ENCODE measurements at places on chromosomes 7 and 10.

DNA sequence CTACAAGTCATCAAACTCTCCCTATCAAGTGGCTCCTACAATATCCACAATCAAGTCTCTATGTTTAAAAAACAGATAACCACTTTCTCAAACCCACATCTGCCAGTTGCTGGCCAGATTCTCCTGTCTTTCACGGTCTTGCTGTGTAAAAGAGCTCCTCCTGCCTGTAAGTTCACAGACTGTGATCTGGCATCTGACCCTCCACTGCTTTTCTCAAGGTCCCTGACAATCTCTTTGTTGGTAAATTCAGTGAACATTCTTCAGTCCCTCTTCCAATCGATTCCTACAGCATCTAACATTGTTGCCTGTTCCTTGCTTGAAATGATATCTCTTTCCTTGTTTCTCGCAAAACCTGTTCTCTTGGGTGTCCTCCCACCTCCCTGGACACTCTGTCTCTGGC is 18.5 kb upstream of the LMOD2 start:
- peaks cover 2% of the 10 kb centered on the region for H3K4me1 ChIP-seq
- DNase-seq: peak; percentile 89
- H3K27me3 ChIP-seq: no peaks in the 10 kb centered on the region
- H3K36me3 ChIP-seq: no peaks in the 10 kb centered on the region

DNA sequence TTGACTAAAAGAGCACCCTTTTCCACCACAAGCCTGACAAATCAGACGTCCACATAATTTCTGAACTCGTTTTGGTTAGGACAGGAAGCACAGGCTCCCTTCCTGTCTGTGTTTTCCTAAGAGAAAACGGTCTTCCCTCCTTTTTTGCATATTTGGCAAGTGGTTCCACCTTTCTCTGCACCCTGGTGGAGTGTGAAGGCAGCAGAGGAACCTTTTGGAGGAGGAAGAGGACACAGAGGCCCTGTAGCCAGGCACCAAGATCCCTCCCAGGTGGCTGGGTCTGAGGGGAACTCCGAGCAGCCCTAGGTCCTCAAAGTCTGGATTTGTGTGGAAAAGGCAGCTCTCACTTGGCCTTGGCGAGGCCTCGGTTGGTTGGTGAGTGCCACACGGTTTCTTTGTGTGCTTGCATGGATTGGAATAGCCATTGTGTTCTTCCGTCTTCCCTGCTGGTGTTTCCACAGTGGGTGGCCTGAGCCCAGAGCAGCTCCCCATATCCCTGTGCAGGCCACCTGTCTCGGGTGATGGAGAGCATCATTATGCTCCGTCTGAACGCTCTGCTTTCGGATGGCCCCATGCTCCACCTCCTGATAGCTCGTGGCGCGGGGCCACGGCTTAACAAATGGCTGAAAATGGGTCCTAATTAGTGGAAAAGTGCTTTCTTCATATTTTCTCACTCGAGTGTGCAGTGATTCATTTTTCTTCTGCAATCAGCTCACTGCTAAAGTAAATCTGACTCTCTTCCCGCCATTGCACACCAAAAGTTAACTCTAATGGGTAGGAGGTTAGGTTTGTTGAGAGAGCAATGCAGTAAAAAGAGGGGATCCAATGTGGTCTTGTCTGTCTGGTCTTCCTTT is 4.2 kb downstream of the IKZF1 start:
- H3K4me3 ChIP-seq: no peak overlapping the region
- peaks cover 4% of the 10 kb centered on the region for H3K4me1 ChIP-seq

DNA sequence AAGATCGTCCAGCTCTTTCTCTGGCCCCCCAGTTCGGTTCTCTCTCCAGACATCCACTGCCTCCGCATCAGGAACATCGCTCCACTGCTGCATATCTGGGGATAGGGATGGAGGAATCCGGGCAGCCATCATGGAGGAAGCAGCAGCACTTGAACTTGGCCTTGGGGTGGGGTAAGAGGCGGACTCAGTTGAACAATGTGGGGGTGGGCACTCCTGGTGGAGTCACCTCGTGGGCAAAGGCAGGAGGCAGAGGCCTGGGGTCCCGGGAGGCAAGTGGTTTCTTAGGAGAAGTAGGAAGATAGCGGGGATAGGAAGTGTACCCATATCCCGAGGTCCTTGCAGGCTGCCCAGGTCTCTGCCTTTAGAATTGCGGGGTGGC is 98.3 kb downstream of the CHST15 start:
- DNase-seq: no peak
- no peaks in the 10 kb centered on the region for H3K36me3 ChIP-seq
- no peaks in the 10 kb centered on the region for H3K4me1 ChIP-seq
- no peak overlapping the region for H3K4me3 ChIP-seq
- H3K27me3 ChIP-seq: no peaks in the 10 kb centered on the region

DNA sequence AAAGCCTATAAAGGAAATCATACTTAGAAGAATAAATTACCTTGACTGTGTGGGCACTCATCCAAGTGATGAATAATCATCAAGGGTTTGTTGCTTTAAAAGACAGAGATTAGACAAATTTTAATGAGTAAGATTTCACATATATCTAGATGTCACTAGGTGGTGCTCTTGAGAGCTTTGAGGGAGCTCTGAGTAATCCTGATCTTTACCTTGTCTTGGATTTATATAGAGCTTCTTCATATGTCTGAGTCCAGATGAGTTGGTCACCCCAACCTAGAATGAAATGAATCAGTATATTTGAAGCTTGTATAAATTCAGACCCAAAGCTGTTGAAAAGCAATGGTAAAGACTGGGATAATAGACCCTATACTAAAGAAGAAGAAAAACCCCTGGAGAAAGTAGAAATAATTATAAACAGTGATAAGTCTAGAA is 3.7 kb downstream of the AGR2 start:
- no peaks in the 10 kb centered on the region for H3K36me3 ChIP-seq
- no peak overlapping the region for H3K4me3 ChIP-seq
- no peaks in the 10 kb centered on the region for H3K4me1 ChIP-seq
- peak; percentile 45 for DNase-seq
- no peaks in the 10 kb centered on the region for H3K27me3 ChIP-seq

GRCh38 chr7:15998617-15999016 is 312.1 kb upstream of the MEOX2 start:
- no peak overlapping the region for H3K27ac ChIP-seq
- H3K27me3 ChIP-seq: no peaks in the 10 kb centered on the region
- H3K36me3 ChIP-seq: no peaks in the 10 kb centered on the region
- no peaks in the 10 kb centered on the region for H3K4me1 ChIP-seq

GRCh38 chr7:20141666-20142065 is 75.5 kb downstream of the MACC1 start:
- H3K27ac ChIP-seq: no peak overlapping the region
- peak; percentile 65 for DNase-seq
- no peaks in the 10 kb centered on the region for H3K27me3 ChIP-seq
- H3K4me3 ChIP-seq: no peak overlapping the region

DNA sequence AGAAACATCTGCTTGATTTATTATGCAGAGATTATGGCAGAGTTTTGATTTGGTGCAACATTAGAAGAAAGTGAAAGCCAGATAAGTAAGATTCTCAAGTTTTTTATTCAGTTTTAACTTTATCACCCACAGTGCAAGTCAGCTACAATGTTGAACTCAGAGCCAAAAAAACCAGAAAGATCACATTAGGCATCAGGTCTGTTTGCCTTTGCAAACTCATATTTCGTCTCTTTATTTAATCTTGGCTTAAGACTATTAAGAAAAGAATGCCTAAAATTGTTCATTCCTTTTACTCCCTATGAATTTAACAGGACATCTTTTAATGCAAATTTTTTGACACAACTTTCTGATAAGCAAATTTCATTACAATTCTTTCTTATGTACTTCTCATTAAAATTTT is 76.0 kb upstream of the TMEM26 start:
- no peaks in the 10 kb centered on the region for H3K4me1 ChIP-seq
- H3K27me3 ChIP-seq: no peaks in the 10 kb centered on the region
- H3K27ac ChIP-seq: no peak overlapping the region
- no peak overlapping the region for H3K4me3 ChIP-seq
- DNase-seq: no peak

- H3K27me3 ChIP-seq: no peaks in the 10 kb centered on the region
- H3K4me3 ChIP-seq: no peak overlapping the region
- H3K4me1 ChIP-seq: no peaks in the 10 kb centered on the region
- no peak overlapping the region for H3K27ac ChIP-seq
- no peaks in the 10 kb centered on the region for H3K36me3 ChIP-seq
Observed at GRCh38 chr10:122931088-122931906, 20.9 kb downstream of the FAM24A start.

DNA sequence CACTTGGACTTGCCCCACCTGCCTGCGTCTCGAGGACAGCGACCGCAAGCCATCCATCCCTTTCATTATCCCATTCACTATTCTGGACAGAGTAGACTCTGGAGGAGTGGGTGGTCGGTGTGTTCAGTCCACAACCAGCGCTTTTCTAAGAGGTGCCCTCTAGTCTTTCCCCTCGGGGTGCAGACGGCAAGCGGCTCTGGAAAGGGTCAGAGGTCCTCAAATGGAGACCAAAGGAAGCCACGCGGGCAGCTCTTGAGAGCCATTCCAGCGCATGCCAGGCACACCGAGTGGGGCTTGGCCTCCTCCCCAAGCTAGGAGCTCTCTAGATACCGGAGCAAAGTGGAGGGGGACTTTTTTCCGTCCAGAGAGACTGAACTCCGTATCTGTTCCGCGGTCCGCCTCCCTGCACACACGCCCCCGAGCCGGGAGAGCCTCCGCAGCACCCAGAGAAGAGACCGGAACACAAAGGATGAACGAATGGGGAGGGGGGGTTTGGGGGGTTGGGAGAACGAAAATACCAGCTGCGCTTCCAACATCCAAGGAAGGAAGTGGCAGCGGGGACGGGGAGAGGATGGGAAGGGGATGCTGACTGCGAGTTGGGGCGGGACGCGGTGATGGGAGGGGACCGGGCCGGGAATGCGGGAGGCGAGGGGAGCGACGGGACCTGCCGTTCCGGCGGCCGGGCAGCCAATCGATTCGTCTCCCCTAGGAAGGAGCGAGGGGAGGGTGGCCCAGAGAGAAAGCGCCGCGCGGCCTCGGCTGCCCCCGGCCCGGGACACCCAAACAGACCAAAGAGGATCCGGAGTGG is 515 bp downstream of the GSDME start:
- no peak overlapping the region for H3K27ac ChIP-seq
- H3K4me3 ChIP-seq: peak overlapping the region; percentile 56
- no peaks in the 10 kb centered on the region for H3K4me1 ChIP-seq
- peaks cover 15% of the 10 kb centered on the region for H3K27me3 ChIP-seq
- H3K36me3 ChIP-seq: no peaks in the 10 kb centered on the region

GRCh38 chr7:93055543-93056107 is 62.2 kb downstream of the SAMD9 start:
- no peak overlapping the region for H3K4me3 ChIP-seq
- no peaks in the 10 kb centered on the region for H3K4me1 ChIP-seq

DNA sequence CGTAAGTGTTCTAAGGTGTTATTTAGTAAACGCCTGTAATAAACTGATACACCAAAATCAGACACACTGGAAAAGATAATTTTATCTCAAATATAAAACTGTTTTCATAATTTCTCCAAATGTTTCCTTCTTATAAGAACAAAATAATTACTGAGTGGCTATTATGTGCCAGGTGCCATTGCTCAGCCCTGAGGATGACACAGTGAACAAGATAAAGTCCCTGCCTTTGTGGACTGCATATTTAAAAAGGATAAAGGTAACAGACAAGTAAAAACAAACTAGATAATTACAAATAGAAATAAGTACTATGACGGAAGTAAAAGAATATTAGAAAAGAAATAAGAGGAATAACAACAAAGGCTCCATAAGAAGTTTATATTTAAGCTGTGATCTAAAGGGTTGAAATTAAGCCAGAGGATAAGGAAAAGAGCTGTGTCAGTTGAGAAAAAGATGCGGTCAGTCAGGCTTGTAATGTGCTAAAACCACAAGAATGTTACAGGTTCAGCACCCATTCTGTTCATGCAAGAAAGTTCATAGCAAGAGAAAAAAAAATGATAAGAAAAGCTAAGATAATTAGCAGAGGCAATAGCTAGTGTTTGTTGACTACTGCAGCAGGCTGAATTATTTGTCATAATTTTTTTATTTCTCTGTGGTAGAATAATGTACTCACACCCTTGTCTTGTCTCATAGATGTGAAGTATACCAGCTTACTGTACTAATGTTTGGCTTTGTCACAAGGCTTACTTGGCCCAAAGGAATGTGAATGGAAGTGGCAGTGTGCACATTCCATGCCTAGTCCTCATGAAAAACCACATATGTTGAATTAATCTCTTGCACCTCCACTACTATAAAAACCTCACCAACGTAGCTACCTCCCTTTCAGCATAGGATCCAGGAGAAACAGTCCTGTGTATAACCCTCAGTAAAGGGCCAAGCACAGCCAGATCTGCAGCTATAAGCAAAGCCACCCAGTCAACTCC is 75.1 kb downstream of the CRPPA start:
- DNase-seq: peak; percentile 38
- no peaks in the 10 kb centered on the region for H3K36me3 ChIP-seq
- H3K4me3 ChIP-seq: no peak overlapping the region
- no peak overlapping the region for H3K27ac ChIP-seq
- H3K4me1 ChIP-seq: no peaks in the 10 kb centered on the region

GRCh38 chr10:15223174-15223573 is 54.7 kb upstream of the NMT2 start:
- H3K27ac ChIP-seq: no peak overlapping the region
- no peaks in the 10 kb centered on the region for H3K36me3 ChIP-seq
- no peak overlapping the region for H3K4me3 ChIP-seq
- H3K27me3 ChIP-seq: no peaks in the 10 kb centered on the region
- no peaks in the 10 kb centered on the region for H3K4me1 ChIP-seq

GRCh38 chr7:1638215-1638661 is 31.8 kb upstream of the ELFN1 start:
- no peak overlapping the region for H3K4me3 ChIP-seq
- H3K27ac ChIP-seq: no peak overlapping the region
- no peaks in the 10 kb centered on the region for H3K4me1 ChIP-seq
- peak; percentile 68 for DNase-seq
- no peaks in the 10 kb centered on the region for H3K27me3 ChIP-seq

- DNase-seq: no peak
- H3K27ac ChIP-seq: no peak overlapping the region
- no peaks in the 10 kb centered on the region for H3K27me3 ChIP-seq
- peaks cover 19% of the 10 kb centered on the region for H3K36me3 ChIP-seq
Observed at GRCh38 chr7:75884476-75884875, 5.6 kb downstream of the RHBDD2 start.

Measured in mesendoderm (in vitro differentiated cells).